ENCODE measurements at places on chromosomes 12 and 14. TPM values are rescaled to one million over a fixed set of nuclear protein-coding genes. Genes with fewer than 3 reads are reported as not detected.

DNA sequence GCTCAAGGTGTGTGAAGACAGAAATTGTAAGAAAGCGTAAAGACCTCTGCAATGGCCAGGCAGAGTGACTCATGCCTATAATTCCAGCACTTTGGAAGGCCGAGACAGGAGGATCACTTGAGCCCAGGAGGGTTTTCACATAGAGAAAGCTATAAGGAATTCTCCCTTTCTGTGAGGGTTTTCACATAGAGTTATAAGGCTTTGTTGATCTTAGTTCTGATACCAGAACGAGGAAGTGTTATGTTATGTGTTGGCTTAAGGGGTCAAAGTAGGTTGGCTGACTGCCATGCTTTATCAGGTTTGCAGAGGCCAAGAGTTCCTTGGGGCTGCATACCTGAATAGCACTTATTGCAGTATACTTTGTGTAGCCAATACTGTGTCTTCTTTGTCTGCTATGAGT lies 139.1 kb downstream of the ERC1 start:
- DNase-seq = no peak

- DNase-seq = no peak
These were observed 595.6 kb upstream of the ATP2B1 start for GRCh38 chr12:90304231-90304630.

DNA sequence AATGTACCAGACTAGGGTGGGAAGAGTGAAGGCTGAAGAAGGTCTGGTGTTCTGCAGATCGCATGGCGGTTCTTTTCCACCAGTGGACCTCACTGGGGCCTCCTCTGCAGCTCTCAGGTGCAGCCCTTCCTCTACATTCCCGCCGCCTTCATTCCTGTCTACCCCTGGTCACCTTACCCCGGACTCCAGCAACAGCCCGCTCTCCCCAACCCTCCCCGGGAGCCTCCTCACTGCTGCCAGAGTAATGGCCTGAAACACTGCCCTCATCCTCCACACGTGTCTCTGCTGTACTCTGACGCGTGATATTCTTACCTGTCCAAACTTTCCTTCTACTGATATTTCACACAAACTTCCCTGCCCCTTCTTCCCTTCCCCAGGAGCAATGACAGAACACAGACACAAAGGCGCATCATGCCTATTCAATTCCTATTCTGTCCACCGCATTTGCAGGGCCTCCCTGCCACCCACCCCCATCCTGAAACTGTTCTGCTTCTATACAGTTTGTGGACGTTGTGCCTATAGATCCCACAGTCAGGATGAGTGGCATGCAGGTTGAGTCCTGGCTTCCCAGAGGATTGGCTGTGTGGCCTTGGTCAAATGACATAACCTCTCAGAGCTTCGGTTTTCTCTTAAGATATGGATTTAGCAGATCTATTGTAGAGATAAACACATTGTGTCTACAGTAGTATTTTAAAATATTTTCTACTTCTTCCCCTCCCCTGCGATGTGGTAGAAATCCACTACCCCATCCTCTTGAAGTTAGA lies 1.7 kb upstream of the NUAK1 start:
- peak; percentile 48 for DNase-seq

MBIP gene
- 28.3 TPM for total RNA-seq

DNA sequence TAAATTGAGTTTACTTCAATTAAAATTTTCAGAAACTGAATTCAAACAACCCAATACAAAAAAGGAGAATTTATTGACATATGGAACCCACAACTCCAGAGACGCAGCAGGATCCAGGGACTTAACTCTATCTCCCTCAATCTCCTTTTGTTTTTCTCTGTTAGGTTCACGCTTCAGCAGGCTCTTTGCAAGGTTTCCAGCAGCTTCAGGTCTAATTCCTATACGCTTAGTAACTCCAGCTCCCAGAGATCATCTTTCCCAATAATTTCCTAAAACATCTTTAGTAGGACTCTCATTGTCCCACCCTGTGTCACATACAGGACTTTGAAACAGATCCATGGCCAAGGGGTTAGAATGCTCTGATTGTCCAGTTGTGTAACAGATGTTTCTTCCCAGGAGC lies 175.2 kb downstream of the RMST start:
- no peak for DNase-seq

GRCh38 chr12:119915894-119916510 lies 38.9 kb upstream of the CIT start:
- no peak for DNase-seq

CCDC177 gene
- total RNA-seq = 4.5 TPM

RHOJ gene
- 16.2 TPM for total RNA-seq

GRCh38 chr12:83468988-83469908 lies 782.5 kb downstream of the TMTC2 start:
- no peak for DNase-seq

DNA sequence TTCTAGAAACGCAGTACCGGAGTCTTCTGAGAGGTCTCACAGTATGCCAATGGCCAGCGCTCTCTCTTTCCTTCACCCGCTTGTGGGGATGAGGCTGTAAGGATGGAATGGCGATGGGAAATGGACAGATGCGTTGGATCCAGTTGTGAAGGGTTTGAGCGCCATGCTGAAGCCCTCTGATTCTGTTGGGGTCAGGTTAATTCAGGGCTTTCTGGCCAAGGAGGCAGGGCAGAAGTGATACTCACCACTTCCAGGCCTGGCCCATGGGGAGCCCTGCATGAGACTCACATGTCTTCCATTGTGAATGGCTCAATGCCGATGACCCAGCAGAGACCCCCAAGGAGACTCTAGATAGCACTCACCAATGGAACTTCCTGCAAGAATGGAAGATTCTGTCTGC lies 114.3 kb downstream of the BCL11B start:
- no peak for DNase-seq

DNA sequence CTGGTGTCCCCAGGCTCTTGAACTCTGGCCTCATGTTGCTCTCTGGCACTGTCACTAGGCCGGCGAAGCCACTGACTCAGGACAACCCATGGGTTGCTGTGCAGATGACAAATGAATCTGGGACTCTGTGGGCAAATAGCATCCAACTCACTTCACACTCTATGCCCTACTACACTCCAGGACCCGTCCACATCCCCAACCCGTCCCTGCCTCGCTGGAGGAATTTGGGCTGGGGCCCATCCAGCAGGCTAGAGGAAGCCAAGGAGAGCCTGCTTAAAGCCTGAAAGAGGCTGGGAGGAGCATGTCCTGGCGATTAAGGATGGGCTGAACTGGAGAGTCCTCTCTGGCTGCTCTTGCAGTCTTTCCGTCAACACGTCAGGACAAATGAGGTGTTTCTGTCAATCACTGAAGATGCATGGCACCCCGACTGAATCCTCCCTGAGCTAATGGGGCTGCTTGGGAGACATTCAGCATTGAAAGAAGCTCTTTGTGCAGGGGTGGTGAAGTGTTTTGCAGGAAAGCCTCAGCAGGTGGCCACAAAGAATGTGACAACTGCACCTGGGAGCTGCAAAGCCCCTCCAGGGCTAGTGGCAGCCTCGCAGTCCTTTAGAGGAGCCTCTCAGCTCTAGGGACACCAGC lies 71.7 kb downstream of the ANO2 start:
- no peak for DNase-seq

DNA sequence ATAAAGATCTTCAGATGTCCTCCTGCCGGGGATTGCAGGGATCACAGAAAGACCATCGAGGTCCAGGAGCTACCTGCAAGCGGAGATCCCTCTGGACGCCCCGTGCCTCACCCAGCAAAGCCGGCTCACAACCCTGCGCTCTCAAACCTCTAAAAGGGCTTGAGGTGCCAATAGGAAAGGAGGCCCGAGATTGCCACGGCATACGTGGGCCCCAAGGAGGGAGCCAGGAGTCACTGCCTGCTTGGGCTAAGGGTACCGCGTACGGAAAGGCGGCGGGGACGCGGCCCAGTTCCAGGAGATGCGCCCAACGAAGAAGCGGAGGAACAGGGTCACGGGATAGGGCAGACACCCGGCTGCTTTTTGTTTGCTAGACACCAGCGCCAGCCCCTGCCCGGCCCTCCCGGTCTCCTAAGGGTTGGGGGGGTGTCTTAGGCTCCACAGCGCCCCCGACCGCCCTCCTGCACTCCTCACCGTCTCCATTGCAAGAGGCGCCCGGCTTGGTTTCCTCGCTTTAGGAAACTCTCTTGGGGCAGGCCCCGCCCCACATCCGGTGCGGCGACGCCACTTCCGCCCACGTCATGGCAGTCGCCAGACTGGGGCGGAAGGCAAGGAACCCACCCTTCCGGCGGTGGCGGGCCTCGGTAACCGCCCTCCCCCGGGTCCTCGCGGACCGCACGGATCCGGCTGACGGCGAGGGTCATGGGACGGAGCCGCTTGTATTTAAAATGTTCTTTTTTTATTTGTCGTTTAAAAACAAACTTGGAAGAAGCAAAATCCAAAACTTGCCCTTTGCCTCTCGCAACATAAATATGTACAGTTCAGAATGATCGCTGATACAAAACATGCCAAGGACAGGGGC lies at the start of gene PRKAG1:
Gene PRKAG1, minus strand, starts transcription at position 516 of the 859 bp plus-strand sequence. Its CDS starts 36 bp downstream, at position 480.
- DNase-seq = peak; percentile 100

ZDHHC22 gene
- total RNA-seq = 9.8 TPM

DNA sequence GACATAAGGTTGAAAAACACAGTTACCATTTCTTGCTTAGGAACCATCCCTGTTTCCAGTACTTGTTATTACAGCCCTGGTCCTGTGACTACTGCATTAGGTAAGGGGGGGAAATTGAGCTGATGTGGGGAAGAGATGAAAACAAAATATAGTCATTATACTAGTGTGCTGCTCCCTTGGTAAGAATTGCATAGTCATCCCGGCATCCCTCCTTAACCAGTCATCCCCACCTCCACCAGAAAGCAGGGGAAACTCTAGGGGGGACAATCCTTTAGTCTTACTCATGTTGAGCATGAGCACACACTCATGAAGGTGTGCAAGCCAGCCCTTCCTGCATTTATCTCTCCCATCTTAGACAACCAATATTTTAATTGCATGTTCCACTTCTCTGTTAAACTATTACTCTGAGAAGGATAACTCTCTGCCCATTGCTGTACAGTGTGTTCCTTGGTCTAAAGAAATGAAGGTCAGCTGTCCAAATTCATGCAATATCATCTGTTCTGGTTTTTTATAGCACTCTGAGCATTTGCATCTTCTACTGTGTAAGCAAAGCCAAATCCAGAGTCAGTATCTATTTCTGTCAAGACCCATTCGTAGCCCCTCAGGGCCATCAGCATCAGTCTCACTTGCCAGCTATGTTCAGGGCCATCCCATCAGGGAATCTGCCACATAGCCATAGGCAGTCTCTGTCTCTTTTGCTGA lies 46.8 kb downstream of the TMEM30B start:
- no peak for DNase-seq

GRCh38 chr14:55116246-55117030 lies 12.6 kb upstream of the LGALS3 start:
- DNase-seq = no peak

PTPRB gene
- 8.3 TPM for total RNA-seq

DNA sequence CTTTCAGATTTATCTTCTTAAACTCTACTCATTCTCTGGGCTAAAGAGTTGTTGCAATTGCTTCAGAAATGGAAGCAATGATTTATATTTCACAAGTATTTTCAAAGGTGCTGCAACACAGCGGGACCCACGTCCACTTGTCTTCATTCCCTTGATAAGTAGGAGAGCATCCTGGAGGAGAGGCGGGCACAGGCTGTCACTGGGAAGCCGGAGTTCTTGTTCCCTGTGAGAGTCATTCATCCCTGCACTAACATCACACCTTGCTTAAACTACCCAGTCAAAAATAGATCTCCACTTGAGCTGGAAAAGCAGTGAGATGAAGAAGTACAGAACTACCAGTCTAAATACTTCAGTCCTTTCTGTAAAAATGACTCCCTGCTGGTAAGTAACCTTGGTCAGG lies 160.5 kb upstream of the RASSF8 start:
- DNase-seq = no peak

RIN3 gene
- total RNA-seq = 1.5 TPM

SLC7A8 gene
- 12.1 TPM for total RNA-seq

- no peak for DNase-seq
These were observed 307.3 kb downstream of the EGLN3 start for GRCh38 chr14:33643426-33644181.

CYP27B1 gene
- 1.2 TPM for total RNA-seq

ESYT1 gene
- 32.2 TPM for total RNA-seq

SLC39A2 gene
- not detected for total RNA-seq

GRCh38 chr14:22113401-22113800 lies 439.8 kb upstream of the OR4E1 start:
- no peak for DNase-seq

GRCh38 chr14:34536951-34537676 lies 2.4 kb downstream of the EAPP start:
- DNase-seq = no peak

- DNase-seq = no peak
These were observed 79.8 kb downstream of the TTC9 start for GRCh38 chr14:70721542-70721941.

DNA sequence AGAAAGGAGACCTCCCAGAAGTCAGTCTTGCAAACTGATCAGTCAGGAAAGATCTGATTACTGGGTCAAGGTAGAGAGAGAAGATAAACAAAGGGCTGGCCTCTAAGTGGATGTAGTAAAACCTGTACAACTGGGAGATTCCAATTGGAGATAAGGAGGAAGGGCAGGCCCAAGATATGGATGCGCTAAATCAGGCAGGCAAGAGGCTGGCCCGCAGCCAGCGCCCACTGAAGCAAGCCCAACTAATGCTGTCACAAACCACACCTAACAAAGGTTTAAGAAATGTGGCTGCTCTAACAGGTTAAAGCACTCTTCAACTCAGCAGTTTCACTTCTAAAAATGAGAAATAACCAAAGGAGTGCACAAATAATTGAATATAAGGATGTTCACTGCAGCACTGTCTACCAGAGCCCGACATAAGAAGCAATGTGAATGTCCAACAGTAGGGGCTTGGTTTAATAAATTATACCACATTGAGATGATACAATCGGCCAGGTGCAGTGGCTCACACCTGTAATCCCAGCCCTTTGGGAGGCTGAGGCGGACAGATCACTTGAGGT lies 4.7 kb downstream of the GLTP start:
- DNase-seq = no peak

ELK3 gene
- total RNA-seq = 6.5 TPM

AKAP6 gene
- 223 TPM for total RNA-seq

DNA sequence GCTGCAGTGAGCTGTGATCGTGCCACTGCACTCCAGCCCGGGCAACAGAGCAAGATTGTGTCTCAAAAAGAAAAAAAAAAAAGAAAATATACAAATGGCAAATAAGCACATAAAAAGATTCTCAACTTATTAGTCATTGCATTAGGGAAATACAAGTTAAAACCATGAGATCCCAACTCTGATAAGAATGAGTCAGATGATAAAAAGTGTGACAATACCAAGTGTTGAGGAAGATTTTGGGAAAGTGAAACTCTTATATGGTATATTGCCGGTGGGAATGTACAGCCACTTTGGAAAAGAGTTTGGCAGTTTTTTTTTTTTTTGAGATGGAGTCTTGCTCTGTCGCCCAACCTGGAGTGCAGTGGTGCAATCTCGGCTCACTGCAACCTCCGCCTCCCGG lies 7.6 kb upstream of the PRPF40B start:
- DNase-seq = no peak

Measured in cerebellum (tissue), 4 donors.